Fibroblast of skin of back (primary cell): ENCODE measurements at places on chromosomes 6 and 20.

DNA sequence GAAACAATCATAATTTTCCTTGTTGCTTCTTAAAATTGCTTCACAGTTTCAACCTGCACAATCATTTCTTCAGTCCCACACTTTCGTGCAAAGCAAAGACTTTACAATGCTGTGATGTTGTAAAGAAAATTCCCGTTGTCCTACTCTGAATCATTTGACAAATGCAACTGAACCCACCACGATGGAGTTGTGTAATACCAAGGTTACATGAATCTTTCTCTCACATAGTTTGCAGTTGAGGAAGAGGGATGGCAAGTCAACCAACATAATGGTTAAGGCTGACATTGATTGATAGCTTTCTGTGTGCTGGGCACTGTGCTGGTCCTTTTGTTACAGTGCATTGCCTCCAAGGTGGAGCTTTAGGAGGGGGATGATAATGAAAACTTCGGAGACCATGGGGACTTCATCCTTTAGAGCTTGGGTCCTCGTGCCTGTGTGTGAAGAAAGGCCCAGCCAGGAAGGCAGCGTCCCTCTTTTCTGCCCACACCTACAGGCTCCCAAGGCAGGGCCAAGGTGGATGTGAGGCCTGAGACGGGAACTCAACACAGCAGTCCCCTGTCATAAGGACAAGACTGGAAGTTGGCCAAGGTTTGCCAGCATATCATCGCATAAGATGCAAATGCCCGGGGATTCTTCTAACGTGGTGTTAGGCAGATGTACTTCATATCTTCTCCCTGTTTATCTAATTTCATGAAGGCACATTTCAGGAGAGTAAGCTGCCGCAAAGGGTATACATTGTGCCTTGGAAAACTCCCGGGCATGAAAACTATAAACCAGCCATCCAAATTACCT lies 96.9 kb downstream of the LY86 start:
- DNase-seq: no peak

DNA sequence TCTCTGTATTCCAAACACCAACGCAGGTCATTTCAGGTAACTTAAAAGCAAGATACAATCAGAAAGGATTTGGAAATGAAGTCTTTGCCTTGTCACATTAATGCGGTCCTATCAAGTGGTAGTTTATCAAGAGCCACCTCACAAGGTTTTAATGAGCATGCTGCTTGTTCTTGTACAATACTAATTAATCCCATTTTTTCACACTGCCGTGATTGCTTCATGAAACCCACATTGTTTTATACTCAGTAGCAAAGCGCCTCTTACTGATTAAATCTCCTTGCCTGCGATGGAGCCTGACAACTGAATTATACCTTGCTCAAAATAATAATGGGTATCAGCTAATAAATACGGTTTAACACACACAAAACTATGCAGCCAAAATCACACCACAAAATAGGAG lies 234.1 kb upstream of the TSHZ2 start:
- DNase-seq: no peak

DNA sequence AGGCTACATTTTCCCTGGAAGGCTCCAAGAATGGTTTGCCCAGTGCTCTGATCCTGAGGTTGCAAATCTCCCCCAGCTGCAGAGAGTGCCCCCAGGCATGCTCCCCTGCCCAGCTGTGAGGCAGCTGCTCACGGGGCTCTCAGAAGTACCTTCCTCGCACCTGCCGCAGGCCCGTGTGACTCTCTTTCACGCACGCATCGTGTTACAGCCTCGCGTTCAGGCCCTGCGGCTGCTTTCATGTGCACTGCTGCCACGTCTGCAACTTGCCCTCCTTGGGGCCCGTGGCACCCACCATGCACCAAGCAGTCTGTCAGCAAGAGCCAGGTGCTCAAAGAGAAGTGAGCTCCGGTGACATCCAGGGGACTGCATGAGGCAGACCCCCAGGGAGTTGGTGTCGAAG lies 28.6 kb upstream of the SPO11 start:
- no peak for DNase-seq

DNA sequence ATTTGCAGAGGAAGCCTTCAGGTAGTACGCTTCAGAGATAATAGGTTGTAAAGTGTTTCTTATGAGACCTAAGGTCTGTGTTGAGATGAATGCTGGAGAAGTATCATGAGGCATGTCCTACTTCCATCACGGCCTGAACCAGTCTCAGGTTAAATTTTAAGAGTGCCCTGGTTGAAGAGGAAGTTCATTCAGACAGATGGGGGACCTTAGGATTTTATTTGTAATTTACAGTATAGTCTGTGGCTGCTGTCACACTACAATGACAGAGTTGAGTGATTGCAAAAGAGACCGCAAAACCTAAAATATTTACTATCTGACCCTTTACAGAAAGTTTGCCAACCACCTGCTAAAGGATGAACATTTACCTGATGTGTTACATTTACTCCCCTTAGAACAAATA lies 70.9 kb downstream of the UST start:
- no peak for DNase-seq

DNA sequence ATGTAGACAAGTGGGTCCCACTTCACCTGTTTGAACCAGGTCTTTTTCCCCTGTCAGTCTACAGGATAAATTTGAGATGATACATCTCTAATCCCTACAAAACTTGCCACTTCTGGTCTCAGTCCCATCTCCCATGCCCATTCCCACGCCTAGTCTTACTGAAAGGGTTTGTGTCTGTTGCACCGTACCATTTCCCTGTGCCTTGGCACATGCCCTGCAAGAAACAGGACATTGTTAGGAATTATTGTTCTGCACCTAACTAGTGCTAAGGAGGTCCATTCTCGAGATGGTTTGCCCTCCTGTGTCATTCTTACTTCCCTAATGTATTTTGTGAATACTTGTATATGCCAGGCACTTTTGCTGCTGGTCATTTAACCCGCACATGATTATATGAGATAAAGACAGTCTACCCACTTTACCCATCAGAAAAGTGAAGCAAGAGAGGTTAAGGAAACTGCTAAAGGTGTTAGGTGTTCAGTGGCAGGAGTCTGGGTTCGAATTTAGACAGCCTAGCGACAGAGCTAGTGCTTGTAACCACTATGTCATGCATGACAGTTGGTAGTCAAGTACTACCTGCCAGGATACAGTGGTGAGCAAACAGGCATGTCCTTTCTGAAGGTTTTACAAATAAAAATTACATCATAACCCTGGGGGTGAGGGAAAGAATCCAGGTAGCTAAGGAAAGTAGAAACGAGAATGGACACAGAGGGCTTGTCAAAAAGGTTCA lies 12.7 kb downstream of the FAM217A start:
- no peak for DNase-seq

DNA sequence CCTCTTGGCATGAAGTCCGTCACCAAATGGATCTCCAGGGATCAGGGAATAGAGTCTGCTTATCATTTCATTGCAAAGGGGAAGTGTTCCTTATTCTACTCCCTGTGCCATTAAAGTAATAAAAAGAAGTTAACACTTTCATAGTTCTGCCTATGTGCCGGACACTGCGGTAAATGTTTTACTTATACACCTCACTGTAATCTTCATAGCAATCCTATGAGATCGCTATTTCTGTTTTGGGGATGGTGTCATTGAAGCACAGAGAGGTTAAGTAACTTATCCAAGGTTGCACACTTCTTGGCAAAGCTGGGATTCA lies 177.7 kb downstream of the TSHZ2 start:
- DNase-seq: no peak

DNA sequence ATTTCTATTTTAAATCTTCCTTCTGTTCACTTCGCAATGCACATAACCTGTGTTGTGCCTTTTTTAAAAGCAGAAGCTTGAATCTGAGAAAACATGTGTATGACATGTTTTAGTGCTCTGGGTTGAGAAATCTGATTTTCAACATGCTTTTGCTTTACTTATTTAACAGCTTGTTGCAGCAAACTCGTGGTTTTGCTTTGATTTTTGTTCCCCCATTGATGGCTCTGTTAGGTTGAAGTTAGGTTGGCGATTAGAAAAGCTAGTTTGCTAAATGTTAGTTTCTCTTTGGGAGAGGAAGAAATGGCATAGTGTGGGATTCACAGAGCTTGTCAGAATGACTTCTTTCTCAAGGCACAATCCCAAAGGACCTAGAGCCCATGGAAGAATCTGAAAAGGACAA lies 170.8 kb downstream of the TMEM242 start:
- DNase-seq: no peak

GRCh38 chr20:57055345-57055744 lies 211.1 kb downstream of the BMP7 start:
- no peak for DNase-seq

GRCh38 chr20:52049001-52049731 lies 142.4 kb downstream of the ZFP64 start:
- DNase-seq: peak; percentile 58

- DNase-seq: no peak
Measured at GRCh38 chr6:32697031-32697430, 30.6 kb upstream of the HLA-DQB1 start.

- peak; percentile 39 for DNase-seq
Measured at GRCh38 chr6:9398767-9399373, 963.5 kb upstream of the SLC35B3 start.

DNA sequence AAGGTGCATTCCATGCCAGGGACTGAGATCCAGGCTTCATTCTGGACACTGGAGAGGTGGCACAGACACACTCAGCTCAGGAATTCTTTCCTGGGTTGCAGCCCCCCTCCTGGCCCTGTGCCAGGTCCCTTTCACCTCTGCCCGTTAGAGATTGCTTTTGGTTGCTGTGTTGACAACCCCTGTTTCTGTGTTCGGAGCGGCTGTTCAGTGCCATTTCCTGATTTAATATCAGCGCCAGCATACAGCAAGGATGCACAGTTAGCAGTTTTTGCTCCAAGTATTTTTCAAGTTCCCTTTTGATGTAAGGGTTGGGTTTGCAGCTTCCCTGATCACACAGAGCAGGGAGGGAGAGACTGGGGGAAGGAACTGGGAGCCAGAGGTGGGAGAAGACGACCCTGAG lies 8.5 kb upstream of the MAFB start:
- no peak for DNase-seq

- DNase-seq: peak; percentile 65
Measured at GRCh38 chr6:107697682-107698081, 126.4 kb downstream of the SCML4 start.

GRCh38 chr6:56484669-56485068 lies 158.0 kb downstream of the DST start:
- DNase-seq: peak; percentile 54

- DNase-seq: no peak
Measured at GRCh38 chr20:24731312-24731711, 217.8 kb upstream of the CST7 start.

DNA sequence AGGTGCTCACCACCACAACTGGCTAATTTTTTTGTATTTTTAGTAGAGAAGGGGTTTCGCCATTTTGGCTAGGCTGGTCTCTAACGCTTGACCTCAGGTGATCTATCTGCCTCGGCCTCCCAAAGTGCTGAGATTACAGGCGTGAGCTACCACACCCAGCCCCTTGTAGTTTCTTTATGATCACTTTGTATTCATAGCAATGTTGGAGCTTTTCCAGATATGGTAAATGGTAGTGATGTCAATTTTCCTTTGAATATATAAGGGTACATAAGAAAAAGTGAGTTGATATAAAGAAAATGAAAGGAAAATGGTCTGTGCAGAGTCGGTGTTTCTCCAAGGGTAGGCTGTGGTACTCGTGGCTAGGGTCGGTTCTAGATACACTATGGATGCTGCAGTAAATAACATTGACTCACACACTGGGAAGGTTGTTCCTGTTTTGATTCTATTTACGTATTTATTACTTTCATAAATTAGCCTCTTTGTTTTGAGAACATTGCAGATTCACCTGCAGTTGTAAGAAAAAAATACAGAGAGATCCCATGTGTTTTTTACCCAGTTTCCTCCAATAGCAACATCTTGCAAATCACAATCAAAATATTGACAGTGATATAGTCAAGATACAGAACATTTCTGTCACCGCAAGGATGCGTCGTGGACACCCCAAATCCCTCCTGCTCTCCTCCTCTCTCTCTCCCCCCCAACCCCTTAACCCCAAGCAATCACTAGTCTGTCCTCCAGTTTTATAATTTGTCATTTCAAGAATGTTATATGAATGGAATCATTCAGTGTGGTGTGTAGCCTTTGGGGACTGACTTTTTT lies 2.5 kb downstream of the ZNF831 start:
- DNase-seq: no peak

- DNase-seq: no peak
Measured at GRCh38 chr6:39706819-39707335, 18.3 kb downstream of the KIF6 start.

- no peak for DNase-seq
Measured at GRCh38 chr20:23371496-23371895, 9.5 kb downstream of the GZF1 start.

GRCh38 chr6:82646231-82646615 lies 282.6 kb downstream of the TPBG start:
- no peak for DNase-seq
